Naive thymus-derived CD4-positive, alpha-beta T cell (primary cell): ENCODE measurements at places on chromosomes 7 and 10. TPM values are rescaled to one million over a fixed set of nuclear protein-coding genes. Genes with fewer than 3 reads are reported as not detected.

- no peaks in the 10 kb centered on the region for H3K36me3 ChIP-seq
- no peaks in the 10 kb centered on the region for H3K4me1 ChIP-seq
- no peak for DNase-seq
- no peak overlapping the region for H3K4me3 ChIP-seq
- H3K27me3 ChIP-seq, result no peaks in the 10 kb centered on the region
- no peak overlapping the region for H3K27ac ChIP-seq
Measured at GRCh38 chr7:97580205-97580604, 151.7 kb upstream of the TAC1 start.

TUBB8 gene
- not detected for total RNA-seq

GRCh38 chr7:18004372-18004771, 23.3 kb downstream of the PRPS1L1 start:
- no peak overlapping the region for H3K4me3 ChIP-seq
- H3K27me3 ChIP-seq, result no peaks in the 10 kb centered on the region

DNA sequence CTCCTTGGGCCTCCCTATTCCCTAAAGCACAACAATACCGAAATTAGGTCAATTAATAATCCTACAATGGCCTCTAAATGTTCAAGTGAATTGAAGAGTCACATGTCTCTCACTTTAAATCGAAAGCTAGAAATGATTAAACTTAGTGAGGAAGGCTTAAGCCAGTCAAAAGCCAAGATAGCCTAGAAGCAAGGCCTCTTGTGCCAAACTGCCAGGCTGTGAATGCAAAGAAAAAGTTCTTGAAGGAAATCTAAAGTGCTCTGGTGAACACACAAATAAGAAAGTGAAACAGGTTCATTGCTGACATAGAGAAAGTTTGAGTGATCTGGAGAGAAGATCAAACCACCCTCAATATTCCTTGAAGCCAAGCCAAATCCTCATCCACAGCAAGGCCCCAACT, 57.2 kb downstream of the SLC29A4 start:
- H3K27me3 ChIP-seq, result no peaks in the 10 kb centered on the region
- no peaks in the 10 kb centered on the region for H3K4me1 ChIP-seq
- DNase-seq, result no peak
- no peak overlapping the region for H3K27ac ChIP-seq

GRCh38 chr7:44995555-44996493, 4.2 kb upstream of the CCM2 start:
- no peaks in the 10 kb centered on the region for H3K27me3 ChIP-seq
- H3K27ac ChIP-seq, result peak overlapping the region; percentile 29
- no peak overlapping the region for H3K4me3 ChIP-seq
- H3K36me3 ChIP-seq, result no peaks in the 10 kb centered on the region
